ENCODE measurements at places on chromosomes 5 and 9.

GRCh38 chr9:107064378-107064777 is 201.4 kb downstream of the ZNF462 start:
- DNase-seq = no peak

DNA sequence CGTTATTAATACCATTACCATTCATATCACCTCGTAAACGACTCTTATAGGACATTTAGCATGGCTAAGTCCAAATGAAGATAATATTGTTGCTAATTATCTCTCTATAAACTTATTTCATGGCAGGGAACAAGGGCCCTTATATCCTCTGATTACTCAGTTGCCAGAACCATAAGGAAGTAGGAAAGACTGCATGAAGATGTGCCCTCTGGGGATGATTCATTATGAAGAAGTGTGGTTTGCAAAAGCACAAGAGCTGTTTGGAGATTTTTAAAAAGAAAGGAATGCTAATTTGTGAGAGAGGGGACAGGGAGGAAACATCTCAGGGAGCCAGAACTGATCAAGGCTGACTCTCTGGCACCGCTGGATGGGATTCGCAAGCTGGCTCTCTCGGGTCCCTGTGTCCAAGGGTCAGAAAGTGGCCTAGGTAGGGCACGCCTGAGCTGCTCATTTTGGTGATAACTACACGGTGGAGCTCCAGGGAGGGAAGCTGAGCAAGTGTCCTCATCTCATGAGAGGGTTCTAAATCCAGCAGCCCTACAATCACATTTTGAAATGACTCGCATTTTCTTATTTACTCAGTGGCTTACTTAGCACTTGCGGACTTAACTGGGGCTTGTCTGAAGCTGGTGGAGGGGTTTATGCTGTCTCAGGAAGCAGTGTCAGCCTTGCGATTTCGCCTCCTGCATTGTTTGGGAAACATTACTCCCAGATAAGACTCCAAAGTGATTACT is 136.8 kb downstream of the C5orf15 start:
- DNase-seq = no peak

GRCh38 chr5:102262688-102263087 is 33.4 kb downstream of the SLCO4C1 start:
- DNase-seq = no peak

GRCh38 chr9:82934949-82935348 is 128.0 kb downstream of the RASEF start:
- no peak for DNase-seq

DNA sequence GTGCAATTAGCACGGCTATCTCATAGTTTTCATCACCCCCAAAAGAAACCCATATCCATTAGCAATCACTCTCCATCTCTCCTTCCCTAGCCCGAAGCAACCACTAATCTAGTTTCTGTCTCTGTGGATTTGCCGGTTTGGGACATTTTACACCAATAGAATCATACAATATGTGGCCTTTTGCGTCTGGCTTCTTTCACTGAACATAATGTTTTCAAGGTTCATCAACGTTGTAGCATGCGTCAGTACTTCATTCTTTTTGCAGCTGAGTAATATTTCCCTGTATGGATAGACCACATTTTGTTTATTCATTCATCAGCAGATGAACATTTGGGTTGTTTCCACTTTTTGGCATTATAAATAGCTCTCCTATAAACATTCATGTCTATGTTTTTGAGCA is 75.4 kb upstream of the TBC1D2 start:
- no peak for DNase-seq

GRCh38 chr5:176610435-176610773 is 448 bp upstream of the GPRIN1 start:
- DNase-seq = no peak

DNA sequence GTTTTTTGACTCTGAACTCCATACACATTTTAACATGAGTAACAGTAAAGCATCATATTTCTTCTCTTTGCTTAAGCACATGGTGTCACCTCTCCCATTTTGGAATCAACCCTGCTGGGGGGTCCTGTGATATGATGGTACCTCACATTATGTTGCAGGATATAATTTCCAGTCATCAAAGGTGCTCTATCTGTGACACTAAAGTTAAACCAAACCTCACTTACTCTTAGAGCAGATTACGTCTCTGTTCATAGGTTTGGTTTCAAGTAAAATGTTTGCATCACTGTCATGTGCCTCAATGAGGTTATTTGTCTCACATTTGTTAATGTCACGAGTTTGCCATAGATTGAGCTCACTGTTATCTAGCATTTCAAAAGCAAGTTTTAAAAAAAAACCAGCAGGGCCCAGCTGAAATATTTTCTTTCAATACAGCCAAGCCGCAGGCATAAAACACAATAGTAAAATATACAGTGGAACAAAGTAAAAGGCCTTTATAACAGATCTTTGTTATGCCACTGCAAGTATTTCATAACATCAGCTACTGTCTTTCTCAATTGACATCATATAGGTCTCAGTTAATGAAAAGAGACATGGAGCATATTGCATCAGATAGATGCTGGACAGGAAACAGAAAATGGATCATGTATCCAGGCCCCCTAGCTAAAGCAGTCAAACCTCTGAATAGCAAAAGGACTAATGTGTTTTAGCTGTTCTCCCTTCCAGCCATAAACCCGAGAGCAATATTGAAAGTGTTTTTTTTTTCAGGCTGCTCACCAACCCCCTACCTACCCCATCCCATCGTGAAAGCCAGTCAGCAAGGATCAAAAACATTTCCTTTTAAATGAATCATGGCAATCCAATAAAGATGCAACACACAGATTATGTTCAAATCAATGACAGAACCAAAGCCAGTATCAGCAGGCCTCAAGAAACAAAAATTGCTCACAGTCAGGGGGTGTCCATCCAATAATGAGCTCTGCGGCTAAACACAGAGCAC is 182.1 kb upstream of the ITGA1 start:
- DNase-seq = no peak

DNA sequence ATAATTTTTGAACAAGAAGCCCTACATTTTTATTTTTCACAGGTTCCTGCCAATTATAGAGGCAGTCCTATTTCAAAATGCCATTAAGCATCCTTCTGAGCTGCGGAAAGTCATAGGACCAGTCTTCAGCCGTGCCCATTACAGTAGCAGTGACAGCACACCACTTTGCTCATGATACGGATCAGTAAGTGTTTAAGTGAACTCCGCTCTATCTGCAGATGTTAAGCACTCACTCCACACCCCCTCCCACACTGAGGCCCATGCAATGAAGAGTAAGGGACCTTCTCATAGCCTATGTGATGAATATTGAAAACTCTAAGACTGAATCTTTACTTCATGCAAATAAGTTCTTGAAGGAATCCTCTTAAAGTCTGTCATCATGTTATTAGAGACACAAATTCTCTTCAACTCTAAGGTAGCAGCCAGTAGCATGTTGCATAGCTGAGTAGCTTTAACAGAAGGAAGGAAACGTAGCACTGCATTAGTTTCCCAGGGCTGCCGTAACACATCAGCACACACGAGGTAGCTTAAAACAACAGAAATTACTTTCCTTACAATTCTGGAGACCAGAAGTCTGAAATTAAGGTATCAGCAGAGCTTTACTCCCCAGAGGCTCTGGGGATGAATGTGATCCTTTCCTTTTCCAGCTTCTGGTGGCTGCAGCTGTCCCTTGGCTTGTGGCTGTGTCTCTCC is 20.3 kb upstream of the TAF11L2 start:
- no peak for DNase-seq

- no peak for DNase-seq
Observed at GRCh38 chr5:167553511-167553910, 737.9 kb upstream of the WWC1 start.

- no peak for DNase-seq
Observed at GRCh38 chr5:50967009-50967562, 300.6 kb downstream of the PARP8 start.

- no peak for DNase-seq
Observed at GRCh38 chr9:18184401-18184800, 289.6 kb upstream of the ADAMTSL1 start.
